T-helper 2 cell treated with Interferon-gamma antibody and Interleukin-4, amounts not matched to agents 5 μg/mL and 100 μg/mL, for 36 hours (primary cell): ENCODE measurements at places on chromosomes 12 and 14.

GRCh38 chr14:60805841-60806430, 71.4 kb downstream of the MNAT1 start:
- DNase-seq, result no peak

- no peak for DNase-seq
Measured at GRCh38 chr12:19223018-19223417, 93.5 kb downstream of the PLEKHA5 start.

- DNase-seq, result no peak
Measured at GRCh38 chr12:104422441-104422840, 34.3 kb upstream of the CHST11 start.

- DNase-seq, result peak; percentile 43
Measured at GRCh38 chr12:67441736-67442346, 172.7 kb downstream of the CAND1 start.

GRCh38 chr12:72197790-72198189, 74.4 kb upstream of the TRHDE start:
- no peak for DNase-seq

GRCh38 chr12:121251838-121252237, 41.9 kb downstream of the P2RX4 start:
- no peak for DNase-seq

DNA sequence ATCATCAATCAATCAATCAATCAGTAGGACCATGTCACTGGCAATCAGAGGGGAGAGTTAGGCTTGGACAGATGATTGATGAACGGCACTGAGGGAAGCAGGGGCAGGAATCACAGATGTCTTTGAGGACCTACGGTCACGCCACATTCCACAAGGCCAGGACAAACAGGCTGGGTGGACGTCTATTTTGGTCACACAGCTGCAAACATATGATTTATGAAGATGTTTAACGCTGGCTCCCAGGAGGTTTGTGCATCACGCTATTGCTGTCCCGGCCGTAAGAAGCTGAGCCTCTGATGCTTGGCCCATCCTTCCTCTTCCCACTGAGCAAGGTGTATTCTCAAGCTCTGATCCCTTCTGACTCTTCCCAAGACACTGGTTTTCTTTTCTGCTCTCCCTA, 160.8 kb downstream of the FOXN3 start:
- no peak for DNase-seq

GRCh38 chr12:1281683-1282366, 290.8 kb downstream of the ERC1 start:
- no peak for DNase-seq

GRCh38 chr14:91348845-91349465, 68.7 kb downstream of the CCDC88C start:
- no peak for DNase-seq

DNA sequence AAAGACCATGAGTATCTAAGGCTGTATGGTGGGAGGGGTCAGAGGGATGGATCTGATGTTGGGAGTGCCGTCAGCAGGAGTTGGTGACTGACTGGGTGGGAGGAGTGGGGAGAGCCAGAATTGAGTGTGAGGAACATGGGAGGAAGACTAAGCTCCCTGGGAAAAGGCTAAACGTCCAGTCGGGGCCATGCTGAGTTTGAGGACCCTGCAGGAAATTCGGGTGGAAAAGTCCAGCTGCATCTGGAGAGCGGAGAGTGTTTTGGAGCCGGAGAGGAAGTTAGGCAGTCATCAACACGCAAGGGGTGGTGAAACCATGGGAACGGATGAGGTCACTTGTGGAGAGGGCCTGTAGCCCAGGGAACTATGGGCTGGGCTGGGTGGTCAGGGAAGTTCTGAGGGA, 60.9 kb downstream of the ELK3 start:
- DNase-seq, result no peak
